ENCODE measurements at places on chromosomes 7 and 10.

- DNase-seq: no peak
These were observed 167.0 kb upstream of the PITRM1 start for GRCh38 chr10:3339531-3339950.

GRCh38 chr7:91940171-91940570 lies 491 bp upstream of the AKAP9 start:
- DNase-seq: peak; percentile 51

DNA sequence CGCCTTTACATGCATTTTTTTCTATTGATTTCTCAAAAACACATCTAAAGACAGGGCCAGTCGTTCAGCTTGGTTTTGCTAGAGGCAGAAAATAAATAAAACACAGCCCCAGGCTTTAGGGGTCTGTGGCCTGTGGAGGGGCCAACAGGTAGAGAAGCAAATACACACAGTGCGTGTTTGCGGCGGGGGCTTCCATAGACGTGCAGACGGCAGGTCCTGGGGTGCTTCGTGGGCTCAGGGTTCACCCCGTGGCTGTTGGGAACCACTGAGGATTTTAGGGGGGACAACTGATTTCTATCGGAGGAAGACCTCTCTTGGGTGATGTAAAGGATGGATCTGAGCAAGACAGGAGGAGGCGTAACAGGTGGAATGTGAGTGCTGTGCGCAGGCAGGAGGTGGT lies 445.7 kb upstream of the FOXK1 start:
- DNase-seq: no peak

DNA sequence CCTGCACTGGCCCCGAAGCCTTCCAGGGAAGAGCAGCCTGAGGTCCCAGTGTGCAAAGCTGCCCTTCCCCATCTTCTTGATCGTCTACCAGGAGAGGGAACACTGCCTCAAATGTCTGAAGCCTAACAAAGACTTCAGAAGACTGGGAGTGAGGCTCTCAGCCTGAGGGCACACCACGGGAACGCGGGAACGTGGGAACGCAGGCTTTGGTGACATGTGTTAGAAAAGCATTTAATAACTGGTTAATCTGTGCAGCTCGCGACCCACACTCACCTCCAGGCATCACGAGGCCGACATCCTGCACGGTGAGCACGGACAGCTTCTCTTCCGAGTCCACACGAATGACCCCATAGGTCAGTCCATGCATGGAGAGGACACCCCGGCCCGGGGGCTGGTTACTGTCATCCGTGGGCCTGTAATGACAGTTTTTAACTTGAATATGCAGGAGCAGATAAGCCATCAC lies 234.0 kb downstream of the ZMYND11 start:
- DNase-seq: no peak

DNA sequence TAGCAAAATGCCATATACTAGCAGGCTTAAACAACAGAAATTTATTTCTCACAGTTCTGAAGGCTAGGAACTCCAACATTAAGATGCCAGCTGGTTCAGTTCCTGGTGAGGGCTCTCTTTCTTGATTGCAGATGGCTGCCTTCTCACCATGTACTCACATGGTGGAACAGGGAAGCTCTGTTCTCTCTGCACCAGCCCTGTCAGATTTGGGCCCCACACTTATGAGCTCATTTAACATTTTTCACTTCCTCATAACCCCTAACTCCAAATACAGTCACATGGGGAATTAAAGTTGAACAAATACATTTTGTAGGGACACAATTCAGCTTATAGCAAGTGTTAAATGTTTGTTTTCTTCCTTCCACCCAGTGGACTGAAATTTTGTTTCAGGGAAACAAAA lies 218.6 kb upstream of the TAC1 start:
- no peak for DNase-seq

GRCh38 chr10:119445311-119445934 lies 97.1 kb downstream of the RGS10 start:
- peak; percentile 90 for DNase-seq

GRCh38 chr10:16520900-16521299 lies 779 bp downstream of the C1QL3 start:
- DNase-seq: peak; percentile 77

DNA sequence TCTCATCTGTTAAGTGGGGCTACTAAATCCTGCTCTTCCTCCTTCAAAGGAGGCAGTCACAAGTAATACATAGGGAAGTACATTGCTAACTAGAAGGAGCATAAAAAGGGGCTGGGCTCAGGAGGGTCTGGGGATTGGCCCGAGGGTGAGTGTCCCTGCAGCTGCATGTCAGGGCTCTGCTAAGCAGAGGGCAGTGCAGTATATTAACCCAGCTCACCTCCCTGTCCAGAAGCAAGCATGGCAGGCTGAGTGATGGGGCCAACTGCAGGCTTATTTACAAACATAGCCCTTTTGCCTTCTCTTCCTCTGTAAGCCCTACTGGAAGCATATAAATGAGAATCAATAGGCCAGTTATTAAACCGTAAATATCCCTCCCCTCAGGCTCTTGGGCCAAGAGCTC lies 143.2 kb upstream of the PCBD1 start:
- DNase-seq: no peak

DNA sequence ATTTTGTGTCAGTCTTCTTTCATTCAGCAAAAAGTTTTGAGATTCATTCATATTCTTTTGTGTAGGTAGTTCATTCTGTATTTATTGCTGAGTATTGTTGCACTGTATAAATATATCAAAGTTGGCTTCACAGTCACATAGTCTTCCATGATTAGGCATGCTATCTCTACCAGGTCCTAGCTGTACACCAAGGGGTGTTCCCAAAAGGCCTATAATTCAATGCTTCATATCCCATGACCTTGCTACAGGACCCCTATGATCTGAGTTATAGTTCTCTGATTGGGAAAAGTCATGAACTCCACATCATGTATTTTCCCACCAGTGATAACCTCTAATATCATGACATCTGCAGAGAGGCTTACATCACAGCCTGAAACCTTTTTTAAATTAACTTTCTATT lies 47.3 kb upstream of the MAGI2 start:
- DNase-seq: no peak

GRCh38 chr10:95035332-95036295 lies 33.7 kb downstream of the CYP2C8 start:
- no peak for DNase-seq

DNA sequence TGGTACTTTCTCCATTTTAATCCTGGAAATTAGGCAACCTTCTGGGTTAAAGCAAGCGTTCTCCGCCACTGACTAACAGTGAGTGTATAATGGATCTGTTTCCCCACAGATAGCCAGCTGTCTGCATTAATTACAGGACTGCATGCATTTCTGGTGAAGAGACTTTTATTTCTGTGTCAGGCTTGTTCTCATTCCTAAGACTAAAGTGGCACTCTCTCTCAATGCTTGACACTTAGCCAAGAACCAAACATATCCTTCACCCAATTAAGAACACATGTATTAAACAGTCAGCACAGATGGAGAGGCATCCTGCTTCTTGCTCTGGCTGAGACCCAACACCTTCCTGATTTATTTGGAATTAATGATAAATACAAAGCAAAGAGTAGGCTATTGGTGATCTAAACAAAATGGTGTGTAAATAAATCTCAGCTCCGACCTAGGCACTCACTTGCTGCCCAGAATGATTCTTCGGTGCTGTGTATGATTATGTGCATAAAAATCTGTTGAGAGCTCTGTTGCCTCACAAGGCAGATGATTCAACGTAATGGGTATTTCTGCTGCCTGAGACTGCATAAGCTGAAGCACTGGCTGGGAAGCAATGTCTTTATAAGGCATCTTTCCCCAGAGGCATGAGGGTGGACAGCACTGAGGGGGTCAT lies 16.8 kb downstream of the CALU start:
- no peak for DNase-seq

DNA sequence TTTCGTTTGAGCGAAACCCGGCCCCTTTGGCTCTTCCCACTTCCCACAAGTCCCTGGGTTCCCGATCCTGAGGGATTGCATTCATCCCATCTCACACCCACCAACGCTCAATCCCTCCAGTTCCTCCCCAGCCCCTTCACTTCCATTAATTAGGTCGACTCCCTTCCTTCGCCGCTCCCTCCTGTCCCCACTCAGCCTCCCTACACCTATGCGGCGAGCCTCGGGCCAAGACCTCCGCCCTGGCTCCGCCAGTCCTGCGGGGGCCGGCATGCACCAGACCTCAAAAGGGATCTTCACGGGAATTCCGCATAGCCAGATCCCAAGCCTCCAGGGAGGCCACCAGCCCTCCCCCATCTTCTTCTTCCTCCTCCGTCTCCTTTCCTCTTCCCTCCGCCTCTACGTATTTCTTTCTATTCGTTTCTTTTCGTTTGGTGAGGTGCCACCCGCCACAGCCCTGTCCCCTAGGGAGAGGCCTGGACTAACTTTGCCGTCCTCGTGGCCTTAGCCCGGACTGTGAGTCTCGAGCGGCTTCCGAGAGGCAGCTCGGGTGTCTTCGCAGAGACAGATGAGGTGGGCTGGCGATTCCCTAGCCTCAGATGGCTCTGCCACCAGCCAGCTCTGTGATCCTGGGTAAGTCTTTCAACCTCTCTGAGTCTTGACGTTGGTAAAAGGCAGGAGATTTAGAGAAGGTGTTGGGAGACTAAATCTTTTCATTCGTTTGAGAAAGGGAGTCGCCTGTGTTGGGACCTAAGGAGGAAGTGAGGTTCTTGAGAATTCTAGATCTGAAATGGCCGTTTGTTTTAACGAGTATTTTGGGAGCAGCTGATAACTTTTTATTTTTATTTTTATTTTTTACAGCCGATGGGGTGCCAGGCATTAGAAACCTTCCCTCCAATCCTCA lies 8.1 kb upstream of the LBX1 start:
- no peak for DNase-seq

GRCh38 chr10:66783316-66783715 lies 142.5 kb upstream of the LRRTM3 start:
- no peak for DNase-seq

GRCh38 chr10:63671317-63671937 lies 150.2 kb downstream of the REEP3 start:
- DNase-seq: no peak

DNA sequence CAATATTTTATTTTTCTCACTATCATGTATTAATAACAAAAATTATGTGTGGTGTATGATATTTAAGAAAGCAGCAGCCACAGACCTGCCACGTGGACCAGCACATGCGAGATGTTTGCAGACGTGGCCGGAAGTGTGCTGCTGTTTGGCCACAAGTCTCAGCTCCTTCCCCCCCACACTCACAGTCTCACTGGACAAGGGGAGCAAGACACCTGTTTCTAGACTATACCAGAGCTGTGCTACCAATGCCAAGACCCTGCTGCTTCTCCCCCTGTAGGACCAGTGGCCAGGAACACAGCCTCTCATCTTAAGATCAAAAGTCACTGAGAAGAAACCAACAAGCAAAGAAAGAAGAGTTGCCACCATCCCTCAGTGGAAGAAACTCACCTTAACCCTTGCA lies 258.9 kb upstream of the PPP2R2D start:
- no peak for DNase-seq

- DNase-seq: no peak
These were observed 22.0 kb upstream of the BMPR1A start for GRCh38 chr10:86734207-86734988.

GRCh38 chr10:92164036-92164696 lies 126.7 kb downstream of the CPEB3 start:
- no peak for DNase-seq
